RWPE1 (cell line): ENCODE measurements at places on chromosomes 7 and 10.

DNA sequence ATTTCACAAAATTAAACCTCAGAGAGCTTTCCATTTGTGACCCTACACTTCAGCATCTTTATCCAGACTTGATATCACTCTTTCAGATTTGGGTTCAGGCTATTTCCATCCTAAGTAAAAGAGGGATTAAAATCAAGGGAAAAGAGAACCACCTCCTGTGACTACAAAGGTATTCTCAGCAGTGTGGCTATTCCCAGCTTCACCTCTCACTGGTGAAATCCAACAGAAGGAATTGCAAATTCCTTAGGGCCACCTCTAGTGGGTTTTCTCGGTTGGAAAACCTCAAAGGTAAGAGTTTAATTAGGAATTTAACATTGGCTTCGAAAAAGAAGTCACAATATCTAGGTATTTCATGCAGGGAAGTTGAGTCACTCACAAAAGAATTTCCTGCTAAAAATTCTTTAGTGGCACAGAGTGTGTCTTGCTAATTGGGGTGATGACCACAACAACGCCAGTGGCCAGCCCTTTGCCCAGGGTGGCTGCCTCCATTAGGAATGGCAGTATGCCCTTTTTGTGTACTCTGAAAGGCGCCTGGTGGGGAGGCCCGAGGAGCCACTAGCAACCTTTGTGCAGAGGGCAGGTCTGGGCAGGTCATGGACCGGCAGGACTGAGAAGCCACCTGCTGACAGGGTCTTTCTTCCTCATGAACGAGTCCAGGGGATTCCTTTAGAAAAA lies 52.2 kb downstream of the SEM1 start:
- DNase-seq = no peak

DNA sequence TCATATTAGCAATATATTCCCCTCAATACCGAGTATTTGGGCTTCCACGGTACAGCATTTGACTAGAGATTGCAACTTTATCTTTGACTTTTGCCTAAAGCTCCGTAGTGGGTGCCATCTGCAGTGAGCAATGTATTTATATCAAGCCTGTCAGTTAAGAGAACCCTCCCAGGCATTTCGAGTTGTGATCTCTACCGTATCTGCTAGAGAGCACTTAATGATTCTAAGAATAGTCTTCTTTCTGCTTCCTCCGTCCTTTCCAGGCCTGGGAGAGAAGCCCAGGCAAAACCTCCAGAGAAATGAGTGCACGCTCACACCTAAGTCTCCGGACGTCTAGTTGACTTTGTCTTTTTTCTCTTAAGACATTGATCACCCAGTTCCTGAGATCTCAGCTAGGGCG lies 210.6 kb downstream of the KLF6 start:
- DNase-seq = no peak

DNA sequence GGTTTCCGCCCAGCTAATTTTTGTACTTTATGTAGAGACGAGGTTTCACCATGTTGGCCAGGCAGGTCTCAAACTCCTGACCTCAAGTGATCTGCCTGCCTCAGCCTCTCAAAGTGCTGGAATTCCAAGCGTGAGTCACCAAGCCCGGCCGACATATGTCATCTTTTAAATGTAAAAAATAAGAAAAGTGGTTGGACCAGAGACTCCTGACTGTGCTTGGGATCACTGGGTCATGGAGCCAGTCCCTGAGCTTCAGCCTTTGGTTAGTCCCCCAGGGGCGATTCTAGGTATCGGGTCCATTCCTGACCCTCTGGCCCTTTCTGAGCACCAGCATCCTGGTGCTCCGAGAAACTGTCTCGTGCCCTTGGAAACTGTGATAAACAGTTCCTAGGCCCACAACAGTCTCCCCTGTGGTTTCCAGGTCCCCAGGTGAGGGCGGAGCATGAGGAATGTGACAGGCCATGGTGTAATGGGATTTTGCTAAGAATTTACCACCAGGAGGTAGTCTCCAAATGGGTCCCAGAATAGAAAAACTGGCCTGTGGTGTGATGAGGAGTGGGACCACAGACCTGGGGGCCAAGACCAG lies 32.8 kb downstream of the UBTD1 start:
- DNase-seq = no peak

DNA sequence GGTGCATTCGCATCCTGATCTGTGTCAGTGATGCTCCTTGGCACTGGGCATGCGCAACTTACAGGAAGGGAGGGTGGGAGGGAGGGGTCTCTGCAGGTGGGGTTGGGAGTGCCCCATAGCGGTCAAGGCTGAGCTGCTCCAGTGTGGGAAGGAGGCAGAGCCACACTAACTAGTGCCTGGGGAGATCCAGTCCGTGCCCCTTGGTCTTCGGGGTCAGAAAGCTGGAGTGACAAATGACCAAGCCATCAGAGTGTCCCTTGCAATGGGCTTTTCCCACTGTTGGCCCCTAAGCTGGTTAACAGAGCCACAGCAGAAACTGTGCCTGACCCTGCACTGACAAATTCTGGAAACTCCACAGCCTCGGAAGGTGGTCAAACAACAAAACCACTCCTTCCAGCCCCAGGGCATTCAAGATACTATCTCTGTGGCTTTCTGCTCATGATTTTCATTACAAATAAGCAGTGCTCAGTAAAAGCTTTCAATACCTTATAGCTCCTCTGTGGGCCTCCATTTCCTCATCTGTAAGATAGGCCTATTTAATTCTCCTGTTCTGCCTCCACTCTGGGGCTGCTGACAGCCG lies 138.1 kb upstream of the UNC5B start:
- DNase-seq = no peak

GRCh38 chr7:128108641-128109423 lies 77.6 kb upstream of the LRRC4 start:
- DNase-seq = no peak

DNA sequence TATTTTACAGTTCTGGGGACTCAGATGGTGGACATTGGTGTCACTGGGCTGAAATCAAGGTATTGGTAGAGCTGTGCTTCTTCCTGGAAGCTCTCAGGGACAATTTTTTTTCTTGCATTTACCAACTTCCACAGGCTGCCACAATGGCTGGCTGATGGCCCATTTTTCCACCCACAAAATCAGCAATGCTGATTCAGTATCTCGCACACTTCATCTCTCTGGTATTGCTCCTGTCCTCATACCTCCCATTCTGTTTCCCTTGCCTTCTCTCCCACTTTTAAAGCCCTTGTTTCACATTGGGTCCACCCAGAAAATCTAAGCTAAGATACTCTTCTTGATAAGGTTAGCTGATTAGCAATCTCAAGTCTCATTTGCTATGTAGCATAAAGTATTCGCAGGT lies 530.9 kb upstream of the POM121L12 start:
- DNase-seq = no peak

- DNase-seq = no peak
Observed at GRCh38 chr10:79019441-79020014, 49.2 kb upstream of the ZMIZ1 start.

DNA sequence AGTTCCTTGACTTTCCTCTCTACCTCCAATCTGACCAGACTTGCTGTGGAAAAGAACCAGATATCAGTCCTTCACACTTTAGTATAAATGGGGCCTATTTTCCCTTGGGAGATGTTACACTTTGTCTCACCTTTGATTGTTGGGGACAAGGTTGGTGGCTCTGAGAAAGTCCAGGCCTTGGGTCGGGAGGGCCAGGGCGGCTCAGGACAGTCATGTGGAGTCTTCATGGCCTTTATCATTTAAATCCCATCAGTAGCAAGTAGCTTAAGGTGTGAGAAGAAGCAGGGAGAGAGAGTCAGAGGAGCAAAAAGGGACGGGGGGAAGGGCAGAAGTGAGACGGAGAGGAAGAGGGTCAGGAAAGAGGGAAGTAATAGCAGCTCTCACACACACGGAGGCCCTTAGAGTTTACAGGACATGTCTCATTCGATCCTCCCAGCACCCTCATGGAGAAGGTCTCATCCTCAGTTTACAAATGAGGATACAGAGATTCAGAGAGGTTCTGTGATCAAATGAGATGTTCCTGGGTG lies 40.5 kb downstream of the TBATA start:
- no peak for DNase-seq

- no peak for DNase-seq
Observed at GRCh38 chr7:54080971-54081370, 461.2 kb upstream of the VSTM2A start.

DNA sequence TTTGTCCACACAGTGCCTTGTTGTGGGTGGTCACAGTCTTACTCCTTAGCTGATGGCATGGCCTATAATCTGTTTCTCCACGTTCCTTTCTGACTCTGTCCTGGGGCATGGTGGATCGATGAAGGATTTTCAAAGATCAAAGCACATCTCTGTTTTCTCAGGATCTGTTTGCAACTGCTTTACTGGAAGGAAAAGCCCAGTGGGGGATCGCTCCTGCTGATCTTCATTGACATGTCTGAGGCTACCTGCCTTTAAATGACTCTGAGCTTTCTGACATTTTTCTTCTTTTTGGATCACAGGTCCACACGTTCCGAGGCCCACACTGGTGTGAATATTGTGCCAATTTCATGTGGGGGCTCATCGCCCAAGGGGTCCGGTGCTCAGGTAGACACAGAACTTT lies 68.0 kb upstream of the PRR15 start:
- no peak for DNase-seq

- no peak for DNase-seq
Observed at GRCh38 chr10:133224756-133225372, 5.2 kb upstream of the UTF1 start.
